ENCODE measurements at places on chromosomes 6 and 20.

- DNase-seq: no peak
Measured at GRCh38 chr20:50844430-50845100, 49.7 kb downstream of the BCAS4 start.

- DNase-seq: no peak
Measured at GRCh38 chr20:36094497-36094896, 60.0 kb upstream of the EPB41L1 start.

DNA sequence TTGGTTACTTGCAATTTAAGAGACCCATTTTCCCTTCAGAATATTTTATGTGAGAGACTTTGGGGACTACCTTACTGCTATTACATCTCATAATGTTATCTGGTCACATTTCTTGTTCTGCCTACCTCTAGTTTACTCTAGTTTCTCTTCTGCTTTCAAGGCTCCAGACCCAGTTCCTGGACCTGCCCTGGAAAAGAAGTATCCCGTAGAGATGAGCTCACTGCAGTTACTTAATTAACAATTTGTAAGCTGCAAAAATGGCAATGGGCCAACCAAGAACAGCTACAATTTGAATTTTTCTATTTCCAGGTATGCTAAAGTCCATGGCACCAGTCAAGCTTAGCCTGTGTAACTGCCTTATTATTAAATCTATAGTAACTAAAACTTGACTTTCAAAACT, 25.0 kb downstream of the TAB2 start:
- DNase-seq: no peak

GRCh38 chr6:139112146-139112545, 22.7 kb upstream of the HECA start:
- no peak for DNase-seq

GRCh38 chr6:1322696-1323219, 10.9 kb downstream of the FOXQ1 start:
- no peak for DNase-seq

DNA sequence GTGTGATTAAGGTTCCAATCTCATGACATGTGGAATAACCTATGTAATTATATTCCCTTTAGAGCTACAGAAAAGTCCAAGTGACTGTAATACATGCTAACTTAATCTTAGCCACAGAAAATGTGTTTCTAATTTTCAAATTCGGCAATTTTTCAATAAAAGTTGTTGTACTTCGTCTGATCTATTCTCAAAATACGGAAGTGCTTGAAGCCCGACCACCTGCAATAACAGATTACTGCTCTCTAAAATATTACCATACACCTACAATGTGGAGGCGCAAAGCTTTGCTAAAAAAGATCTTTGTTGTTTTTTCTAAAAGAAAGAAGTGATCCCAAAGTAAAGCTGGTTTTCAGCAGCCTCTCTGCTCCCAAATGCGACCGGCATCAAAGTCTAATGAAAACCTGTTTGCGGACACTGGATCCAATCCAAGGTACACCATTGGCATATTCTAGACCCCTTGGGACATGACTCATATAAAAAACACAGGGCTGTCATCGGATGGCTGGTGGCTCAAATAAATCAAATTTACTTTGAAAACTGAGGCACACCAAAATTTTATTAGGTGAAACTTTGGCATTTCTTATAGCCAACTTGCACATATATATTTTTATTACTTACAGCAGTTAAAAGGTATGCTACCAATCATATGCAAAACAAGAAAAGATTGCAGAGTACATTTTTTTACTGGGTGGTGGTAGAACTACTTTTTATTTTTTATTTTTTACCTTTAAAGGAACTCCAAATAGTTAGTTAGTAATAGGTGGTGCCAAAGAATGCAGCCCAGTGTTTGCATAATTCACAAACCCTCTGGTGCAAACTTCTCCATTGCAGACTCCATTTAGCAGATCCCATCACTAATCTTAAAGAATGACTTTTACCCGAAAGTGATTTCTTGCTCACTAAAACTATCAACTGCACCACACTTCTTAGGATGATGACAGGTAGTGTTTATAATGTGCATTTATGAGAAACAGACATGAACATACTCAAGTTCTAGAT, 118.7 kb upstream of the TBX18 start:
- no peak for DNase-seq

Data from stimulated activated CD4-positive, alpha-beta T cell treated with anti-CD3 and anti-CD28 coated beads, Interleukin-15, amount 100 ng/mL, for 1 hour (primary cell).